Transverse colon (tissue), 4 donors: ENCODE measurements at places on chromosomes 6 and 20. TPM values are rescaled to one million over a fixed set of nuclear protein-coding genes. Genes with fewer than 3 reads are reported as not detected.

Gene MEI4
- under 0.01 TPM for total RNA-seq

Gene PLN
- 46.8 TPM for total RNA-seq

Gene ECT2L
- 0.16 TPM for total RNA-seq

Gene TMEM244
- not detected for total RNA-seq

Gene OARD1
- 9.7 TPM for total RNA-seq

Gene NHLRC1
- total RNA-seq = not detected

Gene RUNX2
- total RNA-seq = 8.1 TPM

Gene TMEM200A
- total RNA-seq = 18.8 TPM

Gene BHLHE23
- not detected for total RNA-seq

Gene GHRH
- not detected for total RNA-seq

Gene CDH26
- 1.4 TPM for total RNA-seq

Gene TUBB2B
- total RNA-seq = 14.9 TPM

Gene ZNF831
- total RNA-seq = 0.20 TPM

Gene SNAP25
- total RNA-seq = 1.4 TPM

Gene KIF6
- total RNA-seq = 46.6 TPM

Gene FAM162B
- total RNA-seq = not detected

Gene GPR6
- not detected for total RNA-seq

Gene SIRPG
- 2.5 TPM for total RNA-seq

Gene SRF
- 31.4 TPM for total RNA-seq

Gene FRS3
- total RNA-seq = 2.8 TPM

Gene C6orf58
- total RNA-seq = not detected

Gene SMOC2
- 5.8 TPM for total RNA-seq

Gene MRAP2
- 5.1 TPM for total RNA-seq

Gene DYNLT2
- 4.3 TPM for total RNA-seq

Gene C6orf15
- not detected for total RNA-seq

Gene MLN
- total RNA-seq = not detected

Gene ZNF318
- total RNA-seq = 13.0 TPM

Gene SLC22A7
- total RNA-seq = not detected

Gene SIM1
- total RNA-seq = not detected
